Right renal cortex interstitium (tissue), 3 donors: ENCODE measurements at places on chromosomes 13 and 19.

- no peak for DNase-seq
Observed at GRCh38 chr13:25295701-25296100, 5.7 kb upstream of the NUP58 start.

DNA sequence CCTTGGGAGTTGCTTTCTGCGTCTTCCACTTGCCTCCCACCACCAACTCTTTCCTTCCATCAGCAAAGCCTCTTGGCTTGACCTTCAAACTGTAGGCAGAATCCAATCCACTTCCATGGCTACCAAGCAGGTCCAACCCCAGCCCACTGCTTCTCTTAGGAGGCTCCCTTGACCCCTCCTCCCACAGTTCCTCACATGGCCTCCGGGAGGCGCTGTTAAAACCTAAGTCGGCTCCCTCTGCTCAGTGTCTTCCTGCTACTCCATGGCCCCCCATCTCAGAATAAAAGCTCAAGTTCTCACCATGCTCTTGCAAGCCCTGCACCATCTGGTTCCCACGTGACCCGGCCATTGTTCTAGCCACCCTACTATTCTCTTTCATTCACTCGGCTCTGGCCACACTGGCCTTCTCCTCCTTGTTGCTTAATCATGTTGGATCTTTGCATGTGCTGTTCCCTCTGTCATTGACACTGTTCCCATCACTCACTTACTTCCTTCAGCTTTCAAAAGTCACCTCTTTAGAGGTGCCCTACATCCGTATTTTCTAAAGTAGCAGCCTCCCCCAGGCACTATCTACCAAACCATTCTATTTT, 7.5 kb downstream of the IZUMO2 start:
- no peak for DNase-seq

DNA sequence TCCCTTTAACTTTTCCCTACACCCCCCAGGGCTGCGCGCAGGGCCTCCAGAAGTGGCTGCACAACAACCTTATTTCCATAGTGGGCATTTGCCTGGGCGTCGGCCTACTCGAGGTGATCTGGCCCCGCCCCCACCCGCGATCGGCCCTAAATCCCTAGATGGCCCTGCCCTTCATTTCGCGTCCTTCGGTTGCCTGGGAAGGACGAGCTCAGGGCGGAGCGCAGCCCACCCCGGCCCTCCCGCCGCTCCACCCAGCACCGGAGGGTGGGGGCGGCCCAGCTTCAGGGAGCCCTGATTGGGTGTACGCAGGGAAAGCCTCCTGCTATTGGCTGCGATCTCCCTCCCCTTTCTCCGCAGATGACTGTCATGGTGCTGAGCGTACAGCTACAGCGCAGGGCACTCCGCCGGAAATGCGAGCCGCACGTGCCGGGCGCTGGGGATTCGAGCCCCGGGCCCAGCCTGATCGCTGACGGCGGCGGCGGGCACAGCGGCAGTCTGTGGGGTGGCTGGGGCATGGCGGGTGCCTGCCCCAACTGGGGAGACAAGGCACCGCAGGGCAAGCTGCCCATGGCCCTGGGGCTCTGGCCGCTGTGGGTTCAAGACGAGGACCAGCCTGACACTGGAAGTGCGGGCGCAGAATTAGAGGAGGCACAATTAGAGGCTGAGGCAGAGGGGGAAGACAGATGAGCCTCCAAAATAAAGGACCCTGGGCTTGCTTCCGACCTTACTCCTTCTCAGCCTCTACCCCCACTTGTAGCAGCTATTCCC, 4.3 kb downstream of the CD37 start:
- peak; percentile 86 for DNase-seq

- DNase-seq, result no peak
Observed at GRCh38 chr13:37369616-37370015, 229.0 kb downstream of the POSTN start.

DNA sequence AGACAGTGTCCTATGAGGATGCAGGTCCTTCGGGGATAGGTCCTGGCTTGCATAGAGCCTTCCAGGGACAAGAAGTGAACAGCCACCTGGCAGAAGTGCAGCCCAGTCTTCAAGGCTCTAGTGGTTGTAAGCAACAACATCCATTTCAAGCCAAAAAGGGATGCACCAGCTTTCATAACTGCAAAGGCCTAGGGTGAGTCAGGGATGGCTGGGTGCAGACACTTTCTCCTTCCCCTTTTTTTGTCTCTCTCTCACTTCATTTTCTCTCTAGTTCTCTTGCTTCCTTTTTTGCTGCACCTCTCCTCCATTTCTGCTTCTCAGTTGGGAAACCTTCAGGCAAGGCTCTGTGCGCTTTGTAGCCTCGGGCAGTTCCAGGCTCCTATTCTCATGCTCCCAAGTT, 196.2 kb upstream of the ZNF536 start:
- DNase-seq, result no peak
